Kidney epithelial cell (primary cell): ENCODE measurements at places on chromosomes 5 and 9.

GRCh38 chr9:33686942-33687341, 108.4 kb upstream of the PRSS3 start:
- DNase-seq, result no peak

GRCh38 chr5:116361171-116361967, 213.3 kb downstream of the SEMA6A start:
- no peak for DNase-seq

DNA sequence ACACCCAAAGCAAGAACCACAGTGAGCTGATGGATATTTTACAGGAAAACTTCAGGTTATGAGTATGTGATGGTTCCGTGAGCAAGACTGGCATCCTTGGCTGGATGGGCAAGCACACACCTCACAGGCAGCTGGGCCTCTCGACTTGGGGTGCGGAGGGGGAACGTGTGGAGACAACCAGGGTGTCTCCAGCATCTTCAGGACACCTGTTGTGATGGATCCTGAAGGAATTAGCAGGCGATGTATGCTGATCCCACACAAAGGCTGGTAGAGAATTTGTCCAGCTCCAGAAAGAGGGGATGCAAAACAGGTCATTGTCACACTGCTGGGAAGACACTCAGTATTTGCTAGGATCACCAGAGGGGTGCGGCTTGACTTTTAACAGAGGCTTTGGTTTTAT, 42.7 kb downstream of the SECISBP2 start:
- DNase-seq, result no peak

DNA sequence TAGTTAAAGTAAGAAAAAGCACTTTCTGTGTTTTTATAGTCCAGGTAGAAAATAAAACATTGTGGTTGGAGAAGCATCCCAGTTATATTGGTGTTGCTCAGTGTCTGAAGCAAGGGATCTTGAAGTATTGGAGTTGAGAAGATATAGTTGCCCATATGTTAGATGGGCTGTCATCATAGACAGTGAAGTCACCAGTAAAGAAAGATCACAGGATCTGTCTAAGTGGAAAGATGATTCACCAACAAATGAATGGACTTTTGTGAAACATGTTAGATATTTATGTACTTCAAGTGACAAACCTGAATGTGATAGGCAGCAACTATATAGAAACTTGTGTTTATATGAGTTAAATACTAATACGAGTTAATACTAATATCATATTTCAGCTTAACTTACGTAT, 11.7 kb downstream of the OGN start:
- no peak for DNase-seq

- DNase-seq, result no peak
These were observed 90.0 kb upstream of the HMHB1 start for GRCh38 chr5:143721925-143722324.

- no peak for DNase-seq
These were observed 447.1 kb upstream of the CDH10 start for GRCh38 chr5:25091921-25092320.

- no peak for DNase-seq
These were observed 1247.9 kb upstream of the ACO1 start for GRCh38 chr9:31136524-31136923.

DNA sequence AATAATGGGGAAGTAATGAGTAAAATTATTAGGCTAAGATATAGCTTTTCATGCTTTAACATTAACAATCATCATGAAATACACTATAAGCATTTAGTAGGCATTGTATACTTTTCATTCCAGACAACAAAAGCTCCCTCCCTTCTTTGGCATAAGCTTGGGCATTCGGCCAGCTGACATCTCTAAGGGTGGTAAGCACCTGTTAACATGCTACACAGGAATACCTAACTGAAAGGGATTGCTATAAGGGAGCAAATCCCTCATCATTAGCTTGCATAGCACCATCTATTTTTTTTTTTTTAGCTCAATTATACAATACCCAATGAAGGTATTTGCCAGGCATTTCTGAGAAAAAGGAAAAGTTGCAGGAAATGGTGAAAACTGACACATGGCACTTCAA, 16.6 kb downstream of the STRBP start:
- DNase-seq, result no peak

DNA sequence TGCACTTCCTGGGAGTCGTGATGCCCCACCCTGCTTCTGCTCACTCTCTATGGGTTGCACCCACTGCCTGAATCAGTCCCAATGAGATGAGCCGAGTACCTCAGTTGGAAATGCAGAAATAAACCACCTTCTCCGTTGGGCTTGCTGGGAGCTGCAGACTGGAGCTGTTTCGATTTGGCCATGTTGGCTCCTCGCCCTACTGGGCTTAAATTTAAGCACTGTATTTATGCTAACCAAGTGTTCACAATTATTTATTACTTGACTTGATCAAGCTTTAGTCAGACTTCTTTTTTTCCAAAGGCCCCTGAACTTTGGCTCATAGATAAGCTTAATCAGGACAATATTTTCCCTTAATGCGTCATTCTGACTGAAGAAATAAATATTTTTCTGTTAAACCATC, 1072.4 kb upstream of the CDH9 start:
- no peak for DNase-seq

GRCh38 chr5:115455301-115455707, 89.3 kb downstream of the FEM1C start:
- DNase-seq, result no peak

GRCh38 chr5:172782169-172783039, 11.4 kb upstream of the DUSP1 start:
- DNase-seq, result no peak

DNA sequence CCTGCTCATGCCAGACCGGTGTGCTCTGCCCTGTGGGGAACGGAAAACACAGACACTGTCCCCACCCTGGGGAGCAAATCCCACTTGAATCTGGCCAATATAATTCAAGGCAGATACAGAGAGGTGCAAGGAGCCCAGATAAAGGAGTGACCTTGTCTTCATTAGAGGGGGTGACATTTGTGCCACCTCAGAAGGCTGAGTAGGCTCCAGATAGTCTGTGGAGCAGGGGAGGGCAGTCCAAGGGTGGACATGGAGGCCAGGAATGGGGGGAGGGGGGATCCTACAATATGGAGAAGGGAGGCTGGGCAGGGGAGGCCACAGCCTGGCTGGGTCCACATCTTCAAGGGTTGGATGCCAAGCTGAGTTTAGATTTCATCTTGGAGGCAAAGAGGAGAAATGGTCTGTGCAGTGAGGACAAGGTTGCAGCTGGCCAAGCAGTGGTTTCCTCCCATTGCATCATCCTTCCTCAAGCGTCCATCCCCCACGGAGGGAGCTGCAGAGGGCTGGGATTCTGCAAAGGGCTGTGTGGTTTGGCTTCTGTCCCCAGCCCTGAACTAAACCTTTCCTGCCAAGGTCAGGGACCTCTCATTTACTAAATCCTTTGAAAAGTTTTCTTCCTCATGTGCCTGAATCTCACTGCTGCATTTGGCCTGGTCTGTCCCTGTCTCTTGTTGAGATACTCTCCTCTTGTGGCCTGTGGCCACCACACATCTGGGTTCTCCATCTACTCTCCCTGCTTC, 60.1 kb downstream of the GALNT12 start:
- no peak for DNase-seq

GRCh38 chr5:168359820-168360460, 68.5 kb downstream of the WWC1 start:
- no peak for DNase-seq

DNA sequence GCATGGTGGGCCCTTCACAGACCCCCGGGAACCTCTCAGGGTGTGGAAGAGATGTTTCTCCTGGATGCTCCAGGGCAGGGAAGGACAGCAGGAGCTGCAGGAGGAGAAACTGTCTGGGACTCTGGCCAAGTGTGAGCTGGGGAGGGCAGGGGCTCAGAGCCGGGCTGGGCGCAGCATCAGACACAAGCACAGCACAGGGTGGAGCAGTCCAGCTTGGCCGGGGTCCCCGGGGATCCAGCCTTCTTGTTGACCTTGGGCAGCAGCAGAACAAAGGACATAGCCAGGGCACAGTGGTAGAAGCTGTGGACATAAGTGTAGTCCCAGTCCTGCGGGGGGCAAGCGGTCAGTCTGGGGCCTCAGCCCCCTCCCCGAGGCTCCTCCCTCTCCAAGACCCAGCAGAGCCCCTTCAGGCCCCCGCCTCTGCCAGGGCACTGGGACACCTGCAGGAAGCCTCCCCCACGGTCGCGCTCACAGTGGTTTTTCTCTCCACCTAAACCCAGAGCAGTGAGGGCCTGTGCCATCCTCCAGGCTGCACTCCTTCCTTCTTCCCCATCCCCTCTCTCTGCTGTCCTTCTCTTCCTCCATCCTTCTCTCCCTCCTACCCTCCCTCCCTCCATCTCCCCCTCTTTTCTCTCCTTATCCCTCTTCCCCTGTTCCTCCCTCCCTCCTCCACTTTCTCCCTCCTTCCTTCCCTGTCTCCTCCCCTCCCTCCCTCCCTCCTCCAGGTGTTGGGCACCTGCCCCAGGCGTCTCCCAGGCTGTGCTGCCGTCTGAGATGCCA, 10.1 kb downstream of the MYMK start:
- no peak for DNase-seq

GRCh38 chr9:133121915-133122550, 993 bp upstream of the RALGDS start:
- DNase-seq, result no peak

- DNase-seq, result no peak
These were observed 60.8 kb downstream of the FOXD1 start for GRCh38 chr5:73387601-73388305.

DNA sequence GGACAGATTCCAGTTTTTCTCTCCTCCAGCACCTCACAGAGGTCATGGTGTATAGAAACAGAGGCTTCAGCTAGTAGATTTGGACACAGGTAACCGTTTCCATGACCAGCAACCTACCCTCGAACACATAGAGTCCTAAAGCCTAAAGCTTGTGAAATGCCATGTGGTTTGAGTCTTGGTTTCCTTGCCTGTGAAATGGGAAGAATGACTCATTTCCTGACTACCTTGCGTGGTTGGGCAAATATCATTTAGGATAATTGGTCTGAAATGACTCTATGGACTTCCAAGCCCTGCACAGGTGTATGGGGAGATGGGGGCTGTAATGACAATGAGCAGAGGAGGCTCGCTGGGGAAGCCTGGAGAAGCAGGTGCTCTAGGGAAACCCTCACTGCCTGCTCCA, 134.6 kb downstream of the TTLL11 start:
- no peak for DNase-seq

DNA sequence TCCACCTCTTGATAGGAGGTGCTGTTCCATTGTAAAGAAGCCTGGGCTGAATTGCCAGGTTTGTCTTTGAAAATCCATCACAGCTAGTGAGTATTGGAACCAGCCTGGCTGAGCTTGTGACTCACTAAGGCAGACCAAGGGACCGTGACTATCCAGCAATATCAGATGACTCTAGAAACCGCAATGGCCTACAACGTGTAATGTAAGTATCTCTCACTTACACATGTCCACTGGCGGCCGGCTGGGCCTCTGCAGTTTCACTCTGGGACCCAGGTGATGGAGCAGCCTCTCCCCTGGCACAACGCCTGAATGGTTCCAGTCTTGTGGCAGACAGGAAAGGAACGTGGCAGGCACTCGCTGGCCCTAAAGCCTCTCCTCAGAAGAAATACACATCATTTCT, 3.1 kb upstream of the HRH2 start:
- peak; percentile 25 for DNase-seq

GRCh38 chr5:127038550-127038949, 8.2 kb upstream of the MARCHF3 start:
- DNase-seq, result no peak

- no peak for DNase-seq
These were observed 174.2 kb upstream of the IER5L start for GRCh38 chr9:129352146-129352865.

DNA sequence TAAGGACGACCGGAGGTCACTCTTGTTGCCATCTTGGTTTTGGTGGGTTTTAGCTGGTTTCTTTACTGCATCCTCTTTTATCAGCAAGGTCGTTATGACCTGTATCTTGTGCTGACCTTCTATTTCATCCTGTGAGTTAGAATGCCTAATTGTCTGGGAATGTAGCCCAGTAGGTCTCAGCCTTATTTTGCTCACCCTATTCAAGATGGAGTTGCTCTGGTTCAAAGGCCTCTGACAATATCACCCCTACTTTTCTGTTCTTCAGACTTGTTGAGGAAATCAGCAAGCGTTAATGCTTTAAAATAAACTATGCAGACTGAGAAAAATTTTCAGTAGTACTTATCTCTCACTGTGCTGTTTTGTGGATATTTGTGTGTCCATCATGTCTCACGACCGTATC, 92.6 kb downstream of the MTRR start:
- no peak for DNase-seq

DNA sequence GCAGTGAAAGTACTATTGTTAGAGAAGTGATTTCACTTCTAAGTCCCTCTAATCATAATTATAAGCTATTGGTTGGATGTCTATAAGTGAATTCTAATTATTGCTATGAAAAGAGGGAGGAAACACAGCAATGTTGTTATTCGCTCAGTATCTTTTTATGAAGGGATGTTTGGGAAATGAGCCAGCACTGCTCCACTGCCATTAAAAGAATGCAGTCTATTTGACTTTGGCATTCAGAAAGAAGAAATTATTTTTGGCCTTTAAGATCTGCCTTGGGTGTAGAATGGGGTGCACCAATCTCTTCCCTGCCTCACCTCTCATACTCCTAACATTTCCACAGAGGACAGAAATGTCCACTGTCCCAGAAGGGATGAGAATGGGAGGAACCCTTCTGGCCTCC, 332.0 kb downstream of the SPATA31D1 start:
- no peak for DNase-seq

DNA sequence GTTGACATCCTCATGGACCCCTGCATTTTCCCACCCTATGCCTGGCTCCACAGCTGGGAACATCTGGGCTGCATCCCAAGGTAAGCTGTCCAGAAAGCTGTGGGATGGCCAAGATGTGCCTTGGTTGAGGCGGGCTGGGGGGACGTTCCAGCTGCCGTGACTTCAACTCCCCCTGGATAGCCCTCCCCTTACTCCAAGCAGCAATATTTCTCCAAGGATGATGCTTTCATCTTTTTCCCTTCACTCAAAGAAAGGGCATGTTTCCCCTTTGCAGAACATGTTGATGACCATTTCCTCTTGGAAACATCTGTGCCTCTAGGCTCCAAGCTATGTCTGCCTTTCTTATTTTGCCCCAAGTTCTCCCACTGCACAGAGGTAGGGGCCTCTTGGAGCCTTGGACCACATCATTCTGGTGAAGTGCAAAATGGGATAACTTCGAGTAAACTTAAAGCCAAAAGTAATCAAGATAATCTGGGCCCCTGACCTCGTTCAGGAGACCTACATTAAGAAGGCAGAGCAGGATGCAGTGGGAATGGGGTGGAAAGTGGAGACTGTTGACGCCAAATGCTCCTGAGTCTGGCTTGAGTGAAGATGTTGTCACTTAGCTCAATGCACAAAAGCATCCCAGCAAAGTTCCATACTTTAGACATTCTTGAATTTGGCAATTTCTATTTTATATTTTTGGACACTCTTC, 175.2 kb downstream of the GAS1 start:
- no peak for DNase-seq

GRCh38 chr5:52920929-52921328, 68.2 kb upstream of the ITGA2 start:
- no peak for DNase-seq

GRCh38 chr5:76256116-76256889, 146.8 kb upstream of the IQGAP2 start:
- DNase-seq, result peak; percentile 44

DNA sequence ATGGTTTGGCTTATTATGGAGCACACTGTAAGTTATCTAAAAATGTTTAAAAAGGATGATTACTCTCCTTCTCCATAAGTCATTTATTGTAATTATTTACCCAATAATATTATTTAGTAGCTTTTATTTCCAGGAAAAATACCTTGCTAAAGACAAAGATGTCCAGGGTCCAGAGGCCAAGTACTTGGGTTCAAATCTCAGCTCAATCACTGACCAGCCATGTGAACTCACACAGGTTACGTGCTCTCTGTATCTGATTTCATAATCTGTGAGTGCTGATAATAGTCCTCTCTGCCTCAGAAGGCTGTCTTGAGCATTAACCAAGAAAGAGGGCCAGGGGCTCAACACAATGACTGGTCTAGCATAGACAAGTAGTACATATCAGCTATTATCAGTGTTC, 27.0 kb downstream of the ALDH1A1 start:
- no peak for DNase-seq
